HFF-Myc (cell line): ENCODE measurements at places on chromosomes 2 and 18.

DNA sequence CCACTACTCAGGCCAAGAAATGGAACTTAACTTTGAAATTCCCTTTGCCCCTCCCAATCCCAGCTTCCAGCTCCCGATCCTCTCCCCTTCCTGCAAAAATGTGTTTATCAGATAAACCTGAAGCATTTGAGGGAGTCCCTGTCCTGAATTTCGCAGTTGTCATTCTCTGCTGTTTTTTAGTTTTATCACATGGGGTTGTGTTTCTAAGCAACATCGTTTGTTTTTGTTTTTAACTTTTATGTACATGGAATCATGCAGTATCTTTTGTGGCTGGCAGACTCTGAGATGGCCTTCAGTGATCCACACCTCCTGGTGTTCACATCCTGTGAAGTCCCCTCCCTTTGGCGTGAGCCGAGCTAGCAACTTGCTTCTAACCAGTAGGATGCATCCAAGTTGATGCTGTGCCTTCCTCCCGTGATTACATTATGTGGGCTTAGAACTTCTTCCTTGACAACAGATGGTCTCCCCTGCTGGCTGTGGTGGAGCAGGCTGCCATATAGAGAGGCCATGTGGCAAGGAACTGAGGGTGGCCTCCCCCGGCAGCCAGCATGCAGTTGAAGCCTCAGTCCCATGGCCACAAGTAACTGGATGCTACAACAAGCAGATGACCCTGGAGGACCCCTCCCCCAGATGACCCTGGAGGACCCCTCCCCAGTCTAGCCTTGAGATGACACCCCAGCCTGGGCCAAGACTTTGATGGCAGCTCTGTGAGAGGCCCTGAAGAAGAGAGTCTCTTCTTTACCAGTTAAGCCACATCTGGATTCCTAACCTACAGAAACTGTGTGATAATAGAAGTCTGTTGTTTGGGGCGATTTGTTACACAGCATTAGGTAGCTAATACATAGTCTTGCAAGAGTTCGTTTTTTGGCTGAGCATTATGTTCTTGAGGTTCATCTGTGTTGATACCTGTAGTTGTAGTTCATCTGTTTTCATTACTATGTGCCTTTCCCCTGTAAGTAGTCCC, 27.7 kb downstream of the SH3BP4 start:
- DNase-seq = no peak

GRCh38 chr2:146366276-146366675, 1478.6 kb upstream of the ACVR2A start:
- no peak for DNase-seq

DNA sequence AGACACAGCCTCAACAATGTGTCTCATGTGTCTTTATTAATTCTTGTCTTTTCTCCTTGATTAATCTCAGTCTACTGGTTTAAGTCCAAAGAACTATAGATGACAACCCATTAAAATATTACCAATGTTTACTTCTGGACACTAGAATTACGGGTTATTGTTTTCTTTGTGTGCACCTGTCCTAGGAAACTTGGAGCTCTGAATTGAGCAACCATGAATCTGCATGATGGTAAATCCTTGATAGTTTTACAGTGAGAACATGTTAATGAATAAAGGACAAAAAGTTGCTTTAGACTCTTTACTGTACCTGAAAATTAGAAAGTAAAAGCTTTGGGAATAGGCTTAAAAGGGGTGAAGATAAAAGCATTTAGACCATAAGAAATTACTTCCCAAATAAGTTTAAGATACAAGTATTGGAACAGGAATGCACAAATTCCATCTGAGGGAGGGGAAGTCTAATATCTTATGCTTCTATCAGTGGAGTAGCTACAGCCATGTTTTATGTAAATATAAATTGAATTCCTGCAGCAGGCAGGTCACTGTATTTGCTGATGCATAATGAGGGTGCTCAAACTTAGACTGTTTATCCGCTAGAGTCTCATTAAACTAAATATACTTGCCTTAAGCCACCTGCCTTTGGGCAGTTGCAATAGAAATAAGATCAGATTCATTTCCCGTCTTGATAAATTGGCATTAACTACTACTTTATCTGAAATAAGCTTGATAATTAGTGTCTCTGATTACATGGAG, 603.7 kb upstream of the GCFC2 start:
- no peak for DNase-seq

DNA sequence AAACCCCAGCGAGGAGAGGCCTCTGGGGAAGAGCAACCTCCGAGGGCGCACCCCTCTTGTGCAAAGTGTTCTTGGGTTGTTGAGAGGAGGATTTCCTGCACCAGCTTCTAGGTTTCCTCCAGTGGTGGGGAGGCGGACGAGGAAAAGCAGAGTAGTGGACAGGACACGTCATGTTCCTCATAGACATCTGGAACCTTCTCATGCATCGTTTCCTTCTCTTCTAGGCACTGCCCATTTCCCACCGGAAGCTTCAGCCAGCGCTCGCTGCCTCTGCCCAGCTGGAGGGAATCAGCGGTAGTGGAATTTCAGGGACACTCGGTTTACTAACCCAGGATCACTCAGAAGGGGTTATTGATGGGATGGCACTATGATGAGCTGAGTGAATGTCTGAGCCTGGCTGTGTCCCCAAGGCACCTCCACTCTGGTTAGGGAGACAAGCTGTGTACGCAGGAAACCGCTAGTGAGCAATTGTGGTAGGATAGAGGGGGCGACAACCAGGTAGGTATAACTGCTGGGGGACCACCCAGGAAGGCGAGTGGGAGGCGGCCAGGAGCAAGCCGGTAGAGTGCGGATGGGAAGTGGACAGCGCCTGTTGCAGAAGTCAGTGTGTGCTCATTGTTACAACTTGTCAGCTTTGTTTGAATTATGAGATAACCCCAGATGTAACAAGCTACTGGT, 960 bp upstream of the APOB start:
- no peak for DNase-seq

- DNase-seq = no peak
These were observed 9.7 kb downstream of the FAM98A start for GRCh38 chr2:33589444-33589843.

- no peak for DNase-seq
These were observed 82.8 kb downstream of the QPCT start for GRCh38 chr2:37427241-37427640.

GRCh38 chr2:216082805-216083204, 1.1 kb downstream of the TMEM169 start:
- no peak for DNase-seq

DNA sequence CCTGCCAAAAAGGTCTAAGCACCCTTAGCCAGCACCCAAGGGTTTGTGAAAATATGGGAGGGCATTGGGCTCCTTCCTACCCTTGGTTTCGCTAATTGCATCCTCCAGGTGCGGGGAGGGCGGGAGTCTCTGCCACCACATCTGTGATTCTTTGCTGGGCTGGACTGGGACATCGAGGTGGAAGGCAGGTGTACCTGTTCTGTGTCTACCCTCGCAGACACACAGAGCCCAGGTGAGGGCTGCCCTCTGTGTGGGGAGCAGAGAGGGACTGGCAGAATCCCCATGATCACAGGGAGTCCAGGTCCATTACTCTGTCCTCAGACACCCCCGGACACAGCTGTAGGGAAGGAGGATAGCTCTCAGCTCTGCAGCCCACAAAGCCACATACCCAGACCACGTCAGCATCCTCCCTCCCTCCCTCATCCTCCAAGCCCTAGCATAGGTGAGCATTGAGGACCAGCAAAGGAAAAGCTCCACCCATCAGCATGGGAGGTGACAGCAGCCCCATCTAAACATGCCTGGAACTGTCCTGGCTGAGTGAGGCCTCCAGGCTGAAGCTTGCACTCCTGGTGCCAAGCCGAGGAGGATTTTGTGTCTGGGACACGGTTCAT, 49.8 kb downstream of the PLB1 start:
- no peak for DNase-seq

DNA sequence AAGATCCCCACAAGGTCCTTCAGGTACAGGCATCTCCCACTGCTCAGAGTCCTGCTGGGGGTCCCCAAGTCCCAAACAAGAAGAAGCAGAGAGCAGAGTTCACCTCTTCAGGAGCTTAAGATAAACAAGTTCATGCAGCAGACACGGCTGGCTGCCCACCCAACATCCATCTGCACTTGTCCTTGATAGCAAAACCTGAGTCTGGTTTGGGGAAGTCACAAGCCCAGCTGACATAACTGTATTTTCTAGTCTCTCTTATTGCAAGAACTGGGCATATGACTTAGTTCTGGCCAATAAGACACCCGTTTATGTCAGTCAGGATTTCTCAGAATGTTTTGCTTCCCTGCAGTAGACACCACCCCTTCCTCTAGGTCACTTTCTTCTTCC, 31.8 kb downstream of the AFF3 start:
- DNase-seq = no peak

GRCh38 chr2:165056564-165056963, 101.2 kb upstream of the SLC38A11 start:
- no peak for DNase-seq

DNA sequence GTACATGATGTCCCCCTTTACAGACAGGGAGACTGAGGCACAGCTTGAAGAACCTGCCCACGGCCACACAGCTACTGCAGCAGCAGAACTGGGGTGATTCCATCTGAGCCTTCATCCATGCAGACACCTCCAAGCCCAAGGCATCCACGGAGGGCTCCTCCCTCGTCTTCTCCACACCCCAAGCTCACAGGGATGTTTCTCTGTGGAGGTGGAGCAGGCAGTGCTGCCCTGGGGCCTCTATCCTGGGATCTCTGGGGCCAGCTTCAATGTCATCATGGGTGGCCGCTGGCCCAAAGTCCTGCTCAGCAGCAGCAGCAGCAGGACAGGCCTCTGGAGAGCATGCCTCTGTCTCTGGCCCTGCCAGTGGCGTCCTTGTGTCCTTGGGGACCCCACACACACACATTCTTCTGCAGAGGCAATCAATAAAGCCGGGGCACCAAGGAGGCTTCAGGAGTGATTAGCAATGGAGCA, 31.2 kb downstream of the ADI1 start:
- no peak for DNase-seq

DNA sequence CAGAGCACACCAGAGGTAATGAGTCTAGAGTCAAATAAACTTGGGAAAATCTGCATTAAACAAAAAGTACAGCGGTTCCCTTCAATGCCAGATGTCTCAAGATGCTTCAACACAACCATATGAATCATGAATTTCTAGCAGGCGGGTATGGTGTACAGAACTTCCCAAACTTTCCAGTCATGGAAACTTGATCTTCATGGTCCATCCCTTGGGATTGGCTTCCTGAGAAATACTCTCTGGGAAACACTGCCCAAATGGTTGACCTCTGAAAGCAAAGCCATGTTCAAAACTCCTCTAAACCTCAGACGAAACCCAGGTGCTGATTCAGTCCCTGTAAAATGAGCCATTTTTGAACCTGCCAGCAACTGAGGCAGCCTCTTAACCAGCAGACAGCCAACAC, 16.4 kb upstream of the TMEM247 start:
- DNase-seq = no peak

DNA sequence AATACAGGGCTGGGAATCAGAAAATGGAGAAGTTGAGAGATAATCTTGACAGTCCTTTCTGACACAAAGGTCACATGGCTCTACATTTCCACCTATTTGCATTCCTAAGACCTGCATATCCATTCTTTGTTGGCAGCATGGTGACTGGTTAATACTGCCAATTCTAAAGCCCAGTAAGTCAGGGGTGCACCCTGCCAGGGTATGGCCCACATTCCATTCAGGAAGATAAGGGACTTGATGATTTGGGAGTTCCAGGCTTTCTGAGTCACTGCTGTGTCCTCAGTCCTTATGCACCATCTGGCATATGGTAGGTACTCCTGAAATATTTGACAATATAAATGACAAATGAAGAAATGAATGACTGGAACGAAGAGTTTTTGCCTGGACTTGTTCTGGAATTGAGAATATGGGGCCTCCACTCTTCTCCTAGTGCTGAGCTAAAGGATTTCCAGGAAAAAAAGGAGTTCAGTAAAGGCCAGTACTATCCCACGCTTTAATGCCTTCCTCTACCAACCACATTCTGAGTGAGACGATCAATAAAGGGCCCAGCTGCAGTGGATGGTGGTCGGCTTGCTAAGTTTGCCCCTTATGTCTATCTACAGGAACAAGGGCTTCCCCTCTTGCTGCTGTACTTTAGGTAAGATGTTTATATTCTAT, 31.7 kb upstream of the EIF2AK3 start:
- no peak for DNase-seq

- DNase-seq = no peak
These were observed 168.6 kb downstream of the HDAC4 start for GRCh38 chr2:239232195-239232578.

DNA sequence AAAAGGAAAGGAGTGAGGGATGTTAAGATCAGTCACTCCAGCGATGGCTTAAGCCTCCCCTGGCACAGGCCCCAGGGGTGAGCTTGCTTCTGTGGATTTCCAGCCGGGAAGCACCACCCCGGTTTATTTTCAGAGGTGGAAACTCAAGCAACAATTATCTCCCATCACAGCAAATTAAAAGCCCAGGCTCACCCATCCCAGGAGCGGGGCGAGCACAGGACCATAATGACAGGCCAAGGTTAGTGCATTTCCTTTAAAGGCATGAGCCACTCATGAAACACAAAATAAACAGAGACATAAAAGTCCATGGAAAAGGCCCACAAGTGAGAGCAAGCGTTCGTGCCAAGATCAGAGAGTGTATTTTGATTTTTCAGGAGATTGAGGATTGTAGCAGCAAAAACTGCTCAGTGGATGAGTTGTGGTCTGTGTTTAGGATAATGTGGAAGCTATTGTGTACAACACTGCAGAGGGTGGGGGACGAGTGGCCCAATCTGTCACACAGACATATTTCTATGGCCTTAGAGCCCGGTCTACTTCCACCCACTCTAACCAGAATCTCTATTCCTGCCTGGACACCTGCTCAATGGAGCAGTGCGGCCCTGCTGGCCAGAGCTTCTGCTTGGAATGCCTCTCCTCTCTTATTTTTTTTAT, 111.4 kb upstream of the CDC42EP3 start:
- no peak for DNase-seq

DNA sequence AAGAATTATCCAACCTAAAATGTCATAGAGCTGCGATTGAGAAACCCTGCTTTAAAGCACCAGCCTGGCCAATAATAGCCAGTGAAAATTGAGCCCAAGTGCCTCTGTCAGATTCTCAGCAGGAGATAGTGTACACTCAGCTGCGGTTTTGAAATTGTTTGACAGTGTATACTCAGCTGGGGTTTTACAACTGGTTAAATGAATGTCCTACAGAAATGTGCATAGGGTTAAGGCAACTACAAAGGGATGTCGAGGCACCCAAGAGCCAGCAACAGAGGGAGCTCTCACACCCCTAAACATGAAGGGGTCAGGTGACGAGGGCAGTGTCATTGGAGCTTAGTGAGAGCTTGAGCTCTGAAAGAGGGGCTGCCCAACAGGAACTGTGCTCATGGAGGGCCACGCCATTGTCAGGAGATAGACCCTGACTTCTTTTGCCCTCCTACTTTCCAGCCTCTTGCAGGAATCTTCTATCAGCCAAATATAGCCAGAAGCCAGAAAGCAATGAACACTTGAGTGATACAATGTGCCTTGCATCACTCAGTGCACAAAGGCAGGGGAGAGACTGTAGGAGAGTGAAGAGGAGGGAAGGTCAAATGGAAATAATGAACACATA, 15.1 kb downstream of the ACTG2 start:
- DNase-seq = no peak

- peak; percentile 77 for DNase-seq
These were observed 47.7 kb downstream of the RAPGEF4 start for GRCh38 chr2:172783165-172783898.
